ENCODE measurements at places on chromosomes 7 and 10.

- DNase-seq: no peak
Observed at GRCh38 chr10:130630135-130630534, 493.9 kb downstream of the GLRX3 start.

GRCh38 chr7:18521945-18522566 is 26.5 kb downstream of the HDAC9 start:
- peak; percentile 67 for DNase-seq

DNA sequence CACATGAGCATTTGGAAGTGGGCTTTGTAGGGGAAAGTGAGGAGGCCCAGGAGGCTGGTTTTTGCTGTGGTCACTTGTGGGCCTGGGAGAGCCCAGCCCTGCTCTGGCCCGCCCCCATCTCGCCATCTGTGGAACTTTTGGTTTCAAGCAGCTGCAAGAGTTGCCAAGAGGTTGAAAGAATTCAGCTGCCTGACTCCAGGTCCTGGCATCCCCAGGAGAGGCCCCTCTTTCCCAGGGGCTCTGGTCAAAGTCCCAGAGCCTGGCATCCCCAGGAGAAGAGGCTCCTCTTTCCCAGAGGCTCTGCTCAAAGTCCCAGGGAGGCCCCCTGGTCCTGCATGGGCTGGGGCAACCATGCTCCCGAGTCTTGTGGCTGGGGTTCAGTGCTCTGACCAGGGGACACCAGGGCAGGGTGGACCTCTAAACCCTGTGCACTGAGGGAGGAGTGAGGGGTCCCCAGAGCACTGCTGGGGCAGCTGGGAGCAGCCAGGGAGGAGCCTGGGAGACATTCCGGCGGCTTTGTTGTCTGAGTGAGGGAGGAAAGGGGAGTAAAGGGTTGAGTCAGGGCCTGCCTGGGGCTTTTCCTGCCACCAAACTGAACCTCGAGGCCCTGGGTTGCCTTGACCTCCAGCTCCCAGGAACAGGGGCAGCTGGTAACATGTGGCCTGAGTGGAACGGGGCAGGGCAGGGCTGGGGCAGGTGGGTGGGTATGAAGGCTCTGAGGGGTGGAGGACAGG is 27.7 kb upstream of the CSGALNACT2 start:
- no peak for DNase-seq

GRCh38 chr7:22642454-22642853 is 84.5 kb upstream of the IL6 start:
- no peak for DNase-seq

DNA sequence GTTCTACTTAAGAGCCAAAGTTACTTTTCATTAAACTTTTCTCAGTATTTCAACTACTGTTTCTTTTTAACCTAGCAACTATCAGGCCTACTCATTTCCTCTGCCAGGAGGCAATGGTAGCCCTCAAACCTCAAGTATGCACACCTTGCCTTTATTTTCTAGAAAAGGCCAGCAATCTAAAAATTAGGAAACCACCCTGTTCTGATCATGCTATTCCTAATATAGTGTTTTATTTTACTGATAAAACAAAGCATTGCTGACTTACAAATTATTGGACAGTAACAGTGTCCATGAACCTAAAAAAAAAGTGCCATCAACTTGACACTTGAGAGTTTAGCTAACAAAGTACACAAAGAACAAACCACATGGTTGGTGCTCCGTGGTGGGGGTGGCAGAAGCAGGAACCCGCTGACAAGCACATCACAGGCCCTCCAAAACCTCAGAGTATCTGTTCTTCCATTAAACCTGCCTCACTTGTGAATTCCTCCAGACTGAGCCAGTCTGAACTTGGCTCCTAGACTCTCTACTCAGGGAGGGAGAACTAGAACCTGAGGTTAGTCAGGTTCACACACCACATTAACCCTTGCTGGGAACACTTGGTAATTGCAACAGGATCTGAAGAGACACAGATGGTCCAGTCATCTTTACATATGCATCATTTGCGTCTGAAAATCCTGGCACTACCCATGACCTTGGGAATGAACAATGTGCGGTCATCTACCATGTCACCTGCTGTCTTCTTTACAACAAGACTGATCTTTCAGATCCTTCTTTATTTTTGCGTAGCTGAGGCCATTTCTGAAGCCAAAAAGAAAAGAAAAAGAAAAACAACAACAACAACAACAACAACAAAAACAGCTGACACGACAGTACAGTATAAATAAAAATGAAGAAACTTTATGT is 31.9 kb downstream of the PIP4K2A start:
- peak; percentile 69 for DNase-seq

DNA sequence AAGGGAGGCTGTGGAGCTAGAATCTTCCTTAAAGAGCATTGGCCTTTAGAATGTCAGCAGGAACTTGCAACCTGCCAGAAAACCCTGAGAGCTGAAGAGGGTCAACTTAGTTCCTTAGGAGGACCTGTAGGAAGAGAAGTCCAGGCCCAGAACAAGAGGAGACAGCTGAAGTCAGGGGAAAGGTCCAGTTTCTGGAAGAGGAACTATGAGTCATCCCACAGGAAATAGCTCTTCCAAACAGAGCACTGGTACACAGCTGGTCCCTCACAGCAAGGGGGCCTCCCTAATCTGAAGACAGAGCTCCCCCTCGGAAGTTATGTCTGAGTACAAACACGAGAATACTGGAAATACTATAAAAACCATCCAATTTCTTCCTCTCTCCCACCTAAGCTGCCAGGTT is 98.9 kb downstream of the HERPUD2 start:
- no peak for DNase-seq

GRCh38 chr7:96436880-96437279 is 115.0 kb upstream of the SLC25A13 start:
- no peak for DNase-seq

DNA sequence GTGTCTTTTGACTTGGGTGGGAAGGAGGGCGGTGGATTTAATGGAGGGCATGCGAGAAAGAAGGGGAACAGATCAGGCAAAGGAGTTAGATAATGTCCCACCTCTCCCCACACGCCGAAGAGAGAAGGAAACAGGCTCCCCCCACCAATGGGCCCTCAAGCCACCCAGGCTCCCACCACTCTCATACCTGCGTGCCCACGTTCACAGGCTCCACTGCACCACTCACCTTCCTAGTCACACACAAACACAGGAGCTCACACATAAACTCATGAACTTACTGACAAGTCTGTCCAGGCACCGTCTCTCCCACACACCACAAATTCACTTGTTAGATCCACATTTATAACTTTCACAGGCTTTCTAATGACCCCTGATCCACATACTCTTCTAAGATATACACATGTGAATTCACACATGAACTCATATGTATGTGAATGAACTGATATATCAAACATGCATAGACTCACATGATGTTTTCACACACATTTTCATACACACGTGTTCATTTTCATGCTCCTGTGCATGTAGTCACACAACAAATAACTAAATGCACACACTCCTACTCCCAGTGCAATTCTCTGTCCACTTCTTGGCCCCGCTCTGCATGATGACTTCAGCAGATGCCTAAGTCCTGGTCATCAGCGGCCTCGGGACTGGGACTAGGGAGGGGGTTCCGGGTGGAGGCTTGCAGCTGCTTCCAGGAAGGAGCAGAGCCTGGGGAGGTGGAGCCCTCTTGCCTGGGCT is 1.5 kb downstream of the LZTS2 start:
- DNase-seq: no peak

- no peak for DNase-seq
Observed at GRCh38 chr10:71923138-71923692, 41.0 kb upstream of the CHST3 start.

DNA sequence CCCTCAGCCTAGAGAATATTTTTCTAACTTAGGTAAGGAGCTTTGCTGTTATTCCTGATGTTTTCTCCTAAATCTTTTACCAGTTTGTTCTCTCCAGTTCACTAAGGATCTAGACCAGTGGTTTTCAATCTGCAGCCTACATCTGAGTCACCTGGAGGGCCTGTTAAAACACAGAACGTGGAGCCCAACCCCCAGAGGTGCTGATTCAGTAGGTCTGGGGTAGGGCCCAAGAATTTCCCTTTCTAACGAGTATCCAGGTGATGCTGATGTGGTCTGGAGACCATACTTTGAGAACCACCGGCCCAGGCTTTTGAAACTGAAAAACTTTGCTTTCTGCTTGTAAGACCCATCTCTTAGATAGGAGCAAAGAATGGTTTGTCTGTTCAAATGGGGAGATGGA is 51.2 kb upstream of the KMT2E start:
- DNase-seq: no peak

DNA sequence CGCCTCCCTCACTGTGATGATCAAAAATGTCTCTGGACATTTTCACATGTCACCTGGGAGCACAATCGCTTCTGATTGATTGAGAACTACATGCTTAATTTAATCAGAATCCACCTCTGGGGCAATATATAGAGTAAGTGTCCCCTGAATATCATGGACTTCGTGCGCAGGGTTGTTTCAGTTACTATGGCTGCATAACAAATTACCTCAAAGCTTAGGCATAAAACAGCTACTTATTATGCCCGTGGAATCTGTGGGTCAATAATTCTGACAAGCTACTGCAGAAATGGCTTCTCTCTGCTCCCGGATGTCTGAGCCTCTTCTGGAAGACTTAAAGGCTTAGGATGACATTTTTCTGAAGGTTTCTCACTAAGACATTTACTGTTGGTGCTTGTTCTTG is 334.4 kb downstream of the GPR158 start:
- DNase-seq: no peak

- DNase-seq: no peak
Observed at GRCh38 chr10:22067091-22067490, 63.6 kb upstream of the DNAJC1 start.

- DNase-seq: no peak
Observed at GRCh38 chr10:48819783-48820182, 119.9 kb downstream of the LRRC18 start.

DNA sequence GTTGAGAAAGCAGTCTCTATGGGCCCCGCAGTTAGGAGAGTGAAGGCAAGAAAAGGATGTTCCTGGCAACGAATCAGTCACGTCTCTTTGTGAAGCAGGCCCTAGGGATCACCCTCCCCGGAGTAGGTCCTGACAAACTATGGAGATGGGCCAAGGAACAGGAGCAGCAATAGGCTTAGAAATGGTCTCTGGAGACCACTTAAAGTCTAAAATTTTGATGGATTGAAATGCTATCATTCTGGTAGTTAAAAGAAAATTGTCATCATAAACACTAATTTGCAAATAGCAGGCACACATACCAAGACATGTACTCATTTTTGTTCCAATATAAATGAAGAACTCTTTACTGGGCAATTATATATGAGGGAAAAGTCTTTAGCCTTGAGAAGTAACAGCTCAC is 123.5 kb downstream of the ITGB8 start:
- DNase-seq: no peak

DNA sequence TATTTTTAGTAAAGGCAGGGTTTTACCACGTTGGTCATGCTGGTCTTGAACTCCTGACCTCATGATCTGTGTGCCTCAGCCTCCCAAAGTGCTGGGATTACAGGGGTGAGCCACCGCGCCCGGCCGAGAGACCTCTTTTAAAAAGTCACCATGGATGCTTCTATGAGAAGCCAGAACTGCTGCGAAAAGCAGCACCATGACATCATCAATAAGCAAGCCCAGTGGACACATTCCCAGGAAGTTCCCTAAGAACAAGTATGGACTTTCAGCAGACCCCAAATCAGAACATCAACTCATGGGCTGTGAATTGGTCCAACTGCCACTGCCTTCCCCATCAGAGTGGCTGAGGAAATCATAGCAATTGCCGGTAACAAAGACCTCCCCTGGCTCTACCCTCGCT is 93.4 kb downstream of the PLXNA4 start:
- no peak for DNase-seq

DNA sequence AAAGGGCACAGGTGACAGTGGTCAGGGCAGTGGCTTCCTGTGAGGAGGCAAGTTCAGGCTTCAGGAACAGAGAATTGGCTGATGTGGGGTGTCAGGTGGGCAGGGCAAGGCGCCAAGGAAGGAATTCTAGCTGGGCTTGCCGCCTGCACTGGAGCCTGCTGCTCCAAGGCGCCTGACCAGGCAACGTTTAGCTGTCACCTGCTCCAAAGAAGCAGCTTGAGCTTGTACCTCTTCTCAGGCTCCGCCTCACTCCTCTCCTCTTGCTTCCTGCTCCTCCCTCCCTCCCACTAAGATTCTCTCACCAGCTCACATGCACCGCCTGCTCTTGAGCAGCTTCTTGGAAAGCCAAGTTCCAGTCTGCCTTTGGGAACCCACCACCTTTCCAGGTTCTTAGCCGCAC is 187.4 kb upstream of the GRB10 start:
- DNase-seq: no peak

DNA sequence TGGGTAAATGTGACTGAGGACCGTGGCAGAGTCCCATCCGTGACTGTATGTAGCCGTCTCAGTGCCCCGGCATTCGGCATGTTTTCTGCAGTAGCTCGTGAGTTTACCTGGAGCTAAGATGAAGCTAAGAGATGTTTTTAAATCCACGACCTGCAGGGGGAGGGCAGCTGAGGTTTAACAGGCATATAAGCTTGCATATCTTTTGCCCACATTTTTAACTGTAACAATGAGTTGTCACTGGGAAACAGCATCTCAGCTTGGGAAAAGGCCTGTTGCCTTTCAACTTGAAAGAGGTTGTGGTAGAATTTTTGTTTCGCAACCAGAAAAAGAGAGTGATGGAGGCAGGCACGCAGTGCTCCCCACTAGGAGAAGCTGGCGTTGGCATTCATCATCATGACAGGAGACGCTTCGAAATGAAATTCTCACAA is 77.7 kb downstream of the CELF2 start:
- DNase-seq: no peak

- DNase-seq: no peak
Observed at GRCh38 chr7:107779647-107780099, 23.4 kb downstream of the SLC26A3 start.

DNA sequence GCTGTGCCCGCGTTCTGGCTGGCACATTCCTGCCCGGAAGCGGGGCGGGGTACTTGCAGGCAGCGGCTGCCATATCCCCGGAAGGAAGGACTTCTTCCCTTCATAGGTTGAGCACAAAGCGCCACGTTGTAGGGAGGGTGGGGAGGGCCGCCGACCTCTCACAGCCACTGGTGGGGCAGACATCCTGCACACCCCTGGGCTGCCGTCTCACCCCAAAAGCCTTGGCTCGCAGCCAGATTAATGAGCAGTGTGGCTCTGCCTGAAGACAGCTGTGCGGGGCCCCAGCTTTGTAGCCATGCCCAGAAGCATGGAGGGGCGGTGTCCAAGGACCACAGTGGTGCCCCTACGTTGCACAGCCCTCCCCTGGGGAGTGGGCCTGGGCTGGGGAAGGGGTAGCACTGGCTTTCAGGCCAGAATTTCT is 54.3 kb upstream of the DPYSL4 start:
- no peak for DNase-seq

DNA sequence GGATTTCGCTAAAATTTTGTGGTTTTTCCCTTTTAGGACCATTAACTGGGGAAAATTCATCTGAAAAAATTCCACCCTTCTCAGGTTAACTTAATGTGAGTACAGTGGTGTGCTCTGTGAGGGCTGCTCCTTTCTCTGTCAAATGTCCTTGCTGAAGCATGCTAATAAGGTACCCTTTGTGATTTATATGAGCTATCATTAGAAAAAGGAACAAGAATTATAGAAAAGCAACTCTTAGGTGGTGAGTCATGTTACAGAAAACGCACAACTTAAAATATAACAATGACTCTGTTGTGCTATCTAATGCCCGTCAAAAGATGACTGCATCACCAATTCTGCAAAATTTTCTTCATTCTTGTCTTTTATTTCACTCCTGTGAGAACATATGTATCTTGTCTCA is 162.0 kb upstream of the MAGI2 start:
- no peak for DNase-seq

GRCh38 chr7:143884241-143884968 is 17.6 kb downstream of the TCAF1 start:
- DNase-seq: no peak

Data from activated CD4-positive, alpha-beta T cell treated with anti-CD3 and anti-CD28 coated beads, Interleukin-2, Interleukin-4, amounts not matched to agents 100 ng/mL and 50 ng/mL, durations not matched to agents 16 hours and 8 hours (primary cell).